ENCODE measurements at places on chromosomes 16 and 17. TPM values are rescaled to one million over a fixed set of nuclear protein-coding genes. Genes with fewer than 3 reads are reported as not detected.

DNA sequence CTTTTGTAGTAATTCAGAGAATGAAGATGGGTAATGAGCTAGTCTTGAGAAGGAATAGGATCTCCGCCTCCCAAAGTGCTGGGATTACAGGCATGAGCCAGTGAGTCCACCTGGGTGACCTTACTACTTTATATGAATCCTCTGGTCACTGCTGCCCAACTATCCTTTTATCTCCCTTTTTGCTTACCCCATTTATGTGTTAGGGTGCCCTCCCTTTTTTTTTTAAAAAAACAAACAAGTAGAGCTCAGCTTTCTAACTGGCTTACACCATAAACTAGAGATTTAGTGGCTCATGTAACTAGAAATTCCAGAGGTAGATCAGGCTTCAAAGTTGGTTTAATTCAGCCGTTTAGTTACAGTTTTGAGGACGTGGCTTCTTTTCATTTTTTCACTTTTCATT lies 15.6 kb downstream of the USP10 start:
- DNase-seq, result no peak

DNA sequence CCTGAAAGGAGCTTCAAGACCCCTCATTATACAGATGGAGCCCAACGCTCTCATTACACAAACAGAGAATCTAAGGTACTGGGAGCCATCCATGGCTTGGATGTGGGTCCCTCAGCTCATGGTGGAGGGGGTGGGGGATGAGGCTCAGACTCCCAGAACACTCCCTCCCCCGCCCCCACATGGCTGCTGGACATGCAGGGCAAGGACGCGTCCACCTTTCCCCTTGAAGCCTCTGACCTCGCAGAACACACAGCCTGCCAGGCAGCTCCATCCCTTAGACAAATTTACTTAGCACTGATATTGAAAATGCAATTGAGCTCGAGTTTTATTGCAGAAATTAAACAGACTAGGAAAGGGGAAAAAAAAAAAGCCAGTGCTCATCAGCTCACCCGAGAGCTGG lies 203.9 kb downstream of the ZNF423 start:
- no peak for DNase-seq

- DNase-seq, result no peak
Observed at GRCh38 chr16:24999856-25000461, 15.2 kb downstream of the ARHGAP17 start.

DNA sequence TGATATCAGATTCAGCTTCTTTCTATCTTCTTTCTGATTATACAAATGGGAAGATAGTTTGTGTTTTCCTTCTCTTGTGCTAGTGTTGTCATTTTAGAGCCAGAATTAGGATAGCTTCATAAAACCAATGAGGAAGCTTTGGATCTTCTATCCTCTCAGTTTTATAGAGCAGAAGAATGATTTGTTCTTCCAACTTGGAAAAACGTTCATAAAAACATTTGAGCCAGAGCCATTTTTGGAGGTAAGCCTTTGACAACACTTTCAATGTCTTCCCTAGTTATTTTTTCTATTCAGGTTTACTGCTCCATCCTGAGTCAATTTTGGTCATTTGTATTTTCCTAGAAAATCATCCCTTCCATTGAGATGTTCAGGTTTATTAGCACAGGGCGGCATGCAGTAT lies 91.2 kb upstream of the MYOCD start:
- no peak for DNase-seq

PITPNM3 gene
- 2.8 TPM for total RNA-seq

Measured in progenitor cell of endocrine pancreas (in vitro differentiated cells).